ENCODE measurements at places on chromosomes 2 and 18.

- no peak for DNase-seq
Observed at GRCh38 chr2:201452058-201452921, 750 bp downstream of the STRADB start.

- no peak for DNase-seq
Observed at GRCh38 chr2:14015113-14015630, 617.3 kb upstream of the LRATD1 start.

- no peak for DNase-seq
Observed at GRCh38 chr2:68171146-68171545, 13.5 kb downstream of the PNO1 start.

DNA sequence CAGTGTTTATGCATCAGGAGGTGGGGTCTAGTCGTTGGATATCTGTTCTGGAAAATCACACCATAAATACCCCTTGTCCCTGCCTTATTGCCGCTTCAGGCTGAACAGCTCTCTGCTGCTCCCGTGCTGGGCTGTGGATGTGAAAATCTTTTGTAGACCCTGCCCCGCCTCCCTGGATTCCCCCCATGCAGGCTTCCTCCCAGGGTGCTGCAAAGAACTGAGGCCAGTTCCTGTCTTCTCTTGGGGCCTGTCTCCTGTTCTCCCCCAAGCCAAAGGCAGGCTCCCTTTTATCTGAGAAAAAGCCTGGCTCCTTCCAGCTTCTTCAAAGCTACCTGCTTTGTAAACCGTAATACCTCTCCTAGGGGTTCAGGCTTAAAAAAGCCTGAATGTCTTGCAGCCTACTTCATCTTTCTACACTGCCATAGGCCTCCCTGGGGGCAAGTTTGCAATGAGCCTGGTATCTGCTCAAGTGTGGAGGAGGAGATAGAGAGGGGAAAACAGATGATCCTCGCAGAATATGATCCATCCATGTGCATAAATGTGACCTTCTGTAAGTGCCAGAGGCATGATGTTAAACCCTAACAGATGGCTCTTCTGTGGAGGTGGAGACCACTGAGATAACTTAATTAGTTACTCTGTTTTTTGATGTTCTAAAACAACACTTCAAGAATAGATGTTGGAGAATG, 55.3 kb downstream of the VWA3B start:
- no peak for DNase-seq

DNA sequence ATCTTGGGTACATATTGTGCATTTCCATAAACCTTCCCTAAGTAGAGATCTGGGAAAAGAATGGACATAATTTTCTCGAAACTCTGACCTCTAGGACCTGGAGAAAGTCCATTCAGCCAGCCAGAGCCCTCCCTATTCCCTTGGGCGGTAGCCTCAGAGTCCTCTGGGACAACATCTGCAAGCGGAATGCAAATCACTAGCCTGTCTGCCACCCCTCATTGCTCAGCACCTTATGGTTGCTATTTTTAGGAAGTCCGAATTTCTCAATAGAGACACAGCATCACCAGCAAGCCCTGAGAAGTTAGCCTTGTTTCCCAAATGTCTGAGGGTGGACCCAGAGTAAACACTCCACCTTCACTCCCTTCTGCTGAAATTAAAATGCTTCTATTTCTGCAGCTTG, 17.6 kb upstream of the CD28 start:
- DNase-seq = no peak

- DNase-seq = no peak
Observed at GRCh38 chr2:58649756-58650155, 408.6 kb upstream of the FANCL start.

DNA sequence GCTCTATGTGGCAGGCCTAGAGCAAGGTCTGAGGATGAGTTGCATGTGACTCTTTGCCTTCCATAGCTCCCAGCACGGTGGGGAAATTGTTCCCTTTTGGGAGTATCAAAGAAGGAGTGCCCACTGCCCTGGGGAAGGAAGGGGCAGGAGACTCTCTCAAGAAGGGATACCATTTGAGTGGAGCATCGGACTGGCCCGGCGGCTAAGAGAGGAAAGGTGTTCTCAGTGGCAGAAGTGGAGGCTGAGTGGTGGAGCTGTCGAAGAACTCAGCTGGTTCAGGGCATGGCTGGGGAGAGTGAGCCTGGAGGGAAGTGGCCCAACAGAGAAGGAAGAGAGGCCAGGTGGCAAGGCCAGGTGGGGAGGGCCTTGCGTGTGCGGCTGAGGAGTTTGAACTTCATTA, 235.2 kb downstream of the DYSF start:
- no peak for DNase-seq

DNA sequence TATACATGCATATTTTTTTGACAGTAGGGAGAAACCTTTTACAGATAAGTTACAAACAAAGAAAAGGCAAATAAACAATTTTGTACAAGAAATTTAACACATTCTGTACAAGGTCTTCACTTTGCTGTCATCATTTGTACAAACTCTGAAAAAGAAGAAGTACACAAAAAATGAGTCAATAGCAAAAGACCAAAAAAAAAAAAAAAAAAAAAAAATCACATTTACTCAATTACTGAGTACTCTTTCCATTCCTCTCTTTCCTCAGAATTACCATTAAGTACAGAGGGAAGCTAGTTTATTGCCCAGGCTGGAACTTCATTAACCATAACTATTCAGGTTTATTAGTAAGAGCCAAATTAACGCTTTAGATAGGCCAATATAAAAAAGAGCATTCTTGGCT, 5.6 kb upstream of the STPG4 start:
- DNase-seq = no peak

- no peak for DNase-seq
Observed at GRCh38 chr18:66708646-66709045, 104.8 kb upstream of the CDH19 start.

- no peak for DNase-seq
Observed at GRCh38 chr2:39524061-39524460, 87.0 kb upstream of the MAP4K3 start.

DNA sequence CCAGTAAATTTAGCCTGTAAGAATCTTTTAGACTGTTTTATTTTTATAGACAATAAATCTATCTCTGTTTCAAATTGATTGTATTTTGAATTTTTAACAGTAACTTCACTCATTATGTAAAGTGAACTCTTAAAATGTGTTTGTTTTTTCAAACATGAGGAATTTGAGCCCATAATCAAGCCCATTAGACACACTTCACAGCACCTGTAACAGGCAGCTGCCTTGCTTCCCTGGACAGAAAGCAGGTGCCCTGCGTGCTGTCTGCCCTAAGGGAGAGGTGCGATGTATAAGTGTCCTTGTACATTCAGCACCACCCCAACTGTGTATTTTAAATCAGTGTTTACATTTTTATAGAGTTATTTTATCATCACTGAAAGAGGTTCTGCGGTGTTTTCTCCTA, 186.5 kb upstream of the TPO start:
- DNase-seq = no peak

GRCh38 chr2:15836689-15837610, 103.4 kb upstream of the MYCN start:
- DNase-seq = no peak

DNA sequence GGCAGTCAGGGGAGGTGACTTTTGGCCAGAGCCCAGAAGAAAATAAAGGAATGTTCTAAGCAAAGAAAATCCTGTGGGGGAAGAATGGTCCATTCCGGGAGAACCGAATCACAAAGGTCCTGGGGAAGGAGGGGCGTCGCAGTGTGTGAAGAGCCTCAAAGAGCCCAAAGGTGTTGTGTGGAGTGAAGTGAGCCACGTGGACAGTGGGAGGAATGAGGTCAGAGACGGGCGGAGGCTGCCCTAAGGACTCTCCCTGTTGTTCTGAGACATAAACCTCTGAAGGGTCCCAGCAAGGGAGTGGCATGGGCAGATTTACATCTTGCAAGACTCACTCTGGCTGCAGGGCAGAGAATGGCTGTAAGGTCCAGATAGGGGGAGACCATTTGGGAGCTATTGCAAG, 91.3 kb upstream of the SEC11C start:
- no peak for DNase-seq

DNA sequence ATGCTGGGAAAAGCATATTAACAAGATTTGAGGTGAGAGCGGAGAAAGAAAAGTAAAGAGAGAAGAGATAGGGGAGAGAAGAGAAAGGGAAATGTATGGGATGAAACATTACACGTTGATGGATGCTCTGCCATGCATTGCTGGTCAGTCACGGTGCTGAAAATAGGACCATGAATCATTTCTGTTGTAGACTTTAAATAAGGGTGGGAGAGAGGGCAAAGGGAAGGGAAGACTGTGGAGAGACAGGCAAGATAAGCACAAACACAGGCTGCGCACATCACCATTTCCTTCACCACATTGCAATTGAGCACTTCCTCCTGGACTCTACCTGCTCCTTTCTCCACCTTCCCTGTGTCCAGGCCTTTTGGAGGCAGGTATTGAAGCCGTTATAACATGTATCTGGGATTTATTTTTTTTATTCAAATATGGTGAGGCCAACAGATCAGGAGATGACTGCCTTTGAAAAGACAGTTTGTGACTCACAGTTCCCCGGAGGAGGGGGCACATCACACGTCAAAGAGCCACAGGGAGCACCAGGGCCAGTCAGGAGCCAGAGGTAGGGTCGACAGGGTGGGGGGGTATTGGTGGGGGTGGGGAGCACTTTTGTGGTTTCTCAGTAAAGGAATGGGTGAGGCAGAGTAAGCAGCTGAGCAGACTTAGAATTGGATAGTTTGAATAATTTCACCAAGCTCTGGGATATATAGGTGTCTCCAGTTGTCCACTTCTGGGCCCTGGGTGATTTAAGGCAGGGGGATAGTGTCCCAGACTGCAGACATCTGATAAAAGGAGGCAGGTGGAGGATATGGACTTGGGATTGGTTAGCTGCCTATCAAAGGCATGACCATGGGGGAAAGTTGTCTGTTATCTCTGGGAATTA, 372.8 kb upstream of the ST6GAL2 start:
- DNase-seq = no peak

DNA sequence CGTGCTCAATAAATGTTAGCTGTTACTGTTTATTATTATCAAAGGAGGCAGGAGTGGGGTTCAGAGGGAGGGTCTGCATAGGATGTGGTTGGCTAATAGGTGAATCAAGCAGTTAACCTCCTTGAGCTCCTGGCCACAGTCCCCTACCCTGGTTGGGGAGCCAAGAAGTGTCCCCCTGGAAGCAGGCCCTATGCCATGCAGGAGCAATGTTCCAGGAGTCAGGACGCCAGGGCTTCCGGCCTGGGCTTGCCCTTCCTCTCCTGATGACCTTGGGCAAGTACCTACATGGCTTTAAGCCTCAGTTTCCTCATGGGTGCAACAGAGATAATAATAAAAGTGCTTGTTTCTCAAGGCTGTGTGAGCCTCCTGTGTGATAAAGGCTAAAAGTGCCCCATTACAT, 84.9 kb downstream of the DYSF start:
- no peak for DNase-seq

GRCh38 chr2:164785457-164785856, 56.2 kb downstream of the COBLL1 start:
- no peak for DNase-seq

GRCh38 chr2:143732076-143732475, 602.9 kb downstream of the ARHGAP15 start:
- DNase-seq = no peak

DNA sequence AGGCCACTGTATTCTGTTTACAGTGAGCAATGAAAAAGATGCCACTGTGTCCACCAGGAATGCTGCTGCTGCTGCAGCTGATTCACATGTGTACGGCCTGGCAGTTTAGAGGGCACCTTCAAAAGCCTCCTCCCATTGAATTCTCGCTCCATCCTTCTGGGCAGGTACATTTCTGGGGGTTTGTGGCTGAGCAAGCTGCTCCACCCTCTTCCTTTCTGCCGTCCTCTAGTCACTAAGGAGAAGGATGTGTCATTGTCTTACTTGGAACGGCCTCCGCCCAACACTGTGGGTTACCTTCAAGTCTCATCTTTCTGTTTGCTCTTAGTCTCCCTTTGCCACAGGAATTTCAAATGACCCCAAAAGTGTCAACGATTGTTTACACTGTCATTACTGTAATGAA, 182.0 kb downstream of the ZBTB7C start:
- no peak for DNase-seq

GRCh38 chr2:156430236-156430979, 5.8 kb upstream of the GPD2 start:
- DNase-seq = no peak

GRCh38 chr18:58962336-58962735, 97.7 kb downstream of the ZNF532 start:
- no peak for DNase-seq

DNA sequence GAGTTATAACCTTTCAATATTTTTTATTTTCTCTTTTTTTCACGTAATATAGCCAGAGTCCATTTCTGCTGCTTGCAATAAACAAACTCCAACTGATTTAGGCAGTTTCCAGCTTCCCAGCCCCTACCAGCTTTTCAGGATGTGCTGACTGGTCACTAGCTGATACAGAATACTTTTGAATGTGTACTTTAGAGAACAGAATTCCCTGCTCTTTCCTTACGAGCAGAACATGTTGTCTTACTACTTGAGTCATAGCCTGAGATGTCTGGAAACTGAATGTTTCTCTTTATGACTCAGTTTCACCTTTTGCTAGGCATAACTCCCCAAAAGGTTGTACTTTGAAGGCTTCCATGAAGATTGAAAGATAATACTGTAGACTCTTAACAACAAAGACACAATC, 44.5 kb upstream of the KCNE4 start:
- DNase-seq = no peak

- no peak for DNase-seq
Observed at GRCh38 chr2:239692362-239692851, 291.6 kb upstream of the HDAC4 start.

- DNase-seq = no peak
Observed at GRCh38 chr2:73987109-73987947, 2.6 kb downstream of the TET3 start.

GRCh38 chr2:98768384-98769113, 37.6 kb upstream of the MGAT4A start:
- no peak for DNase-seq

DNA sequence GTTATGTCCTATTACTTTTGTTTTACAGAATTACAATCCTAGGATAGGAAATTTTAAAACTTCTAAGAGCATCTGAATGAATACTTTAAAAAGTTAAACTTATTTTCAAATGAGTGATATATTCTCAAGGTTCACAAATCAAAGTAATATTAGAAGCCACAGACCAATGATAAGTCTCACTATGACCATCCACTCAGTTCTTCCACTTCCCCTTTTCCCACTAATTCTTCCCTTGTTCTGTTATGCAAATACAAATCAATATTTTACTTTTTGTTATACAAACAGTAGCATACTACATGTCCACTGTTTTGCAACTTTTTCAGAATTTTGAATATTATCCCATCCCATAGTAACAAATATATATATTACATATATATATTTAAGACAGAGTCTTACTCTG, 20.2 kb downstream of the USP37 start:
- DNase-seq = no peak

DNA sequence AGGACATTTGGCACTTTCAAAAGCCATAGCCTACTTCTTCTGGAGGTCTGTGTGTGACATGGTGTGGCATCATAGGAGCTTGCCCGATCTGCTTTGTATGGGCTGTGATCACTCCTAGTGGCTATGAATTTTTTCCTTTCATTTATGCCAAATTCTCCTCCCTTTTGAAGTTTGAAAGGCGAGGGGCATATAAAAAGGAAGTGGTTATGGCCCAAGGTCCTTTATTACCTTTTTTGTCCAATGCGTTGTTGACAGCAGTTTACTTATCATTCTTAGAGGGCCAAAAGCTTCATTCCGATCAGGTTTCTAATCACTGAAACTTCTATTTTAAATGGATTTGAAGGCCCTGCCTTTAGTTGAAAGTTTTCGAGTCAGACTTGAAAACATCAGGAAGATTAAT, 224.3 kb upstream of the FOSL2 start:
- no peak for DNase-seq

- DNase-seq = no peak
Observed at GRCh38 chr18:61362511-61362910, 29.3 kb downstream of the CDH20 start.

- DNase-seq = no peak
Observed at GRCh38 chr2:239285071-239285931, 115.5 kb downstream of the HDAC4 start.

GRCh38 chr2:234193977-234194563, 143.6 kb downstream of the SPP2 start:
- DNase-seq = no peak
